PC-9 (cell line): ENCODE measurements at places on chromosomes 6 and 20. TPM values are rescaled to one million over a fixed set of nuclear protein-coding genes. Genes with fewer than 3 reads are reported as not detected.

Gene EPB41L2
- total RNA-seq = 59.1 and 67.4 TPM in 2 replicates

Gene CD83
- total RNA-seq = 3.2 and 3.6 TPM in 2 replicates

Gene SLC35F1
- total RNA-seq = not detected in 2 replicates

Gene MTG2
- total RNA-seq = 58.1 and 62.5 TPM in 2 replicates

Gene ZNF165
- total RNA-seq = 10.5 and 12.6 TPM in 2 replicates

Gene PMEPA1
- 163 and 177 TPM in 2 replicates for total RNA-seq

Gene MEI4
- not detected in 2 replicates for total RNA-seq

Gene PRELID3B
- total RNA-seq = 106 and 137 TPM in 2 replicates

Gene KCNS1
- 0.15 TPM in 1 of 2 replicates, not detected in the other for total RNA-seq

Gene NEDD9
- 35.8 and 57.5 TPM in 2 replicates for total RNA-seq

Gene BEND6
- 4.1 and 5.7 TPM in 2 replicates for total RNA-seq

Gene MEP1A
- not detected in 2 replicates for total RNA-seq

Gene ID4
- 4.4 and 5.9 TPM in 2 replicates for total RNA-seq

Gene WFDC2
- total RNA-seq = 159 and 185 TPM in 2 replicates

Gene CTAGE9
- total RNA-seq = not detected in 2 replicates

Gene AIF1
- not detected in 2 replicates for total RNA-seq

Gene RHAG
- total RNA-seq = not detected in 2 replicates

Gene MMS22L
- 31.5 and 43.6 TPM in 2 replicates for total RNA-seq

Gene MLN
- not detected in 2 replicates for total RNA-seq

Gene PTCHD4
- 0.15 TPM in 1 of 2 replicates, not detected in the other for total RNA-seq

Gene LRFN2
- not detected in 2 replicates for total RNA-seq

Gene PGC
- total RNA-seq = not detected in 2 replicates

Gene NKAIN2
- total RNA-seq = 0.25 TPM in 1 of 2 replicates, not detected in the other

Gene SEMG1
- not detected in 2 replicates for total RNA-seq

Gene POM121L2
- 0.26 TPM in 1 of 2 replicates, not detected in the other for total RNA-seq

Gene SLC35D3
- not detected in 2 replicates for total RNA-seq

Gene HTR1B
- not detected in 2 replicates for total RNA-seq

Gene TINAG
- not detected in 2 replicates for total RNA-seq

Gene COL9A3
- 8.3 and 8.5 TPM in 2 replicates for total RNA-seq

Gene SUMO4
- total RNA-seq = 1.8 TPM in 2 replicates

Gene LY6G6C
- 1.2 and 2.1 TPM in 2 replicates for total RNA-seq

Gene PTGIS
- 26.9 and 30.3 TPM in 2 replicates for total RNA-seq

Gene POU3F2
- total RNA-seq = not detected in 2 replicates

Gene GNAS-AS1
- total RNA-seq = 5.7 and 6.8 TPM in 2 replicates

Gene CCN5
- 0.20 TPM in 1 of 2 replicates, not detected in the other for total RNA-seq

Gene OR11A1
- total RNA-seq = not detected in 2 replicates
